Small intestine (tissue), 16 donors: ENCODE measurements at places on chromosomes 3 and 15. TPM values are rescaled to one million over a fixed set of nuclear protein-coding genes. Genes with fewer than 3 reads are reported as not detected.

The C3orf70 gene
- polyA plus RNA-seq, result 1.4 TPM

The ZNF385D gene
- polyA plus RNA-seq, result 0.58 TPM

The PSMD2 gene
- 122 TPM for polyA plus RNA-seq

The GOLGA6L7 gene
- not detected for polyA plus RNA-seq

The GMNC gene
- not detected for polyA plus RNA-seq

The GOLGA6L9 gene
- 8.1 TPM for polyA plus RNA-seq

The GBE1 gene
- 14.3 TPM for polyA plus RNA-seq

The RASL12 gene
- polyA plus RNA-seq, result 0.45 TPM

The TRAT1 gene
- polyA plus RNA-seq, result 0.48 TPM

The ABCF3 gene
- 43.7 TPM for polyA plus RNA-seq

The SPTBN5 gene
- 0.60 TPM for polyA plus RNA-seq

The SUCNR1 gene
- 0.46 TPM for polyA plus RNA-seq

The ITPKA gene
- polyA plus RNA-seq, result 49.4 TPM

The RBP2 gene
- 1,530 TPM for polyA plus RNA-seq

The SYNM gene
- polyA plus RNA-seq, result 3.0 TPM

The GPR160 gene
- polyA plus RNA-seq, result 48.6 TPM
